Erythroblast (primary cell): ENCODE measurements at places on chromosomes 12 and 14.

GRCh38 chr12:2064071-2064507 is 11.3 kb downstream of the CACNA1C start:
- DNase-seq = no peak

DNA sequence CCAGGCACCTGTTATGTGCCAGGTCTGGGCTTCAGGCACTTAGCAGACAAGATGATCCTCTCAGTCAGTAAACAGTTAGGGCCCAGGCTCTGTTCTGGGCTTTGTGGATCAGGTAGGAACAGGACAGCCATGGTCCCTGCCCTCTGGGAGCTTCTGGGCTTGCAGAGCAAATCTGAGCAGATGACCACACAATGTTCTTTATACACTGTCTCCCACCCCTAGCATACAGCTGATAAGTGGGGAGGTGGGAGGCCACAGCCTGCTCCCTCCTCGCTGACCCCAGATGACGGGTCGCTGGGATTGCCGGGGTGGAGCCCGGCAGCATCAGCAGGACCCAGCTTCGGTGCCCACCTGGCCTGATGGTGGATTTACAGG is 53.1 kb upstream of the RIN3 start:
- no peak for DNase-seq

DNA sequence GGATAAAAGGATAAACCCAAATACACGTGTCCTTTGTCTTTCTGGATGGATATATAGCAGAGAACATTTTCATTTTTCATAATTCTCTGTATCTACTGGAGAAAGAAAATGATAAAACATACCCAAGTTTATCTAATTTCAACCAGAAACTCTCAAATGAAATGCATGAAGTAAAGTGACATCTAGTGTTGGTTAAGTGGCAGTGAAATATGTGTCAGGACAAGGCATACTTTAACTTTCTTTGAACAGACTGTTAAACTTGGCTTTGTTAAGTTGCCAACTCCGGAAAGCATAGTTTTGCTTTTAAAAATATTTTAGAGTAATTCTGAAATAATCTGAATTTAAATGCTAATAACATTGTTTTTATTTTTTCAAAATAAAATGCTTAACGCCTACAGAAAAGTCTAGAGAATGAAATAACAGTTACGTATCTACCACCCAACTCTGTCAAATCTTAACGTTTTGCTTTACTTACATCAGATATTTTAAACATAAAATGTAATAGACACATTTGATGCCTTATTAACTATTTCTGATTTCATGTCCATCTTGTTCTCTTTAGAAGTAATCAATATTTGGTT is 25.2 kb upstream of the NTN4 start:
- no peak for DNase-seq

DNA sequence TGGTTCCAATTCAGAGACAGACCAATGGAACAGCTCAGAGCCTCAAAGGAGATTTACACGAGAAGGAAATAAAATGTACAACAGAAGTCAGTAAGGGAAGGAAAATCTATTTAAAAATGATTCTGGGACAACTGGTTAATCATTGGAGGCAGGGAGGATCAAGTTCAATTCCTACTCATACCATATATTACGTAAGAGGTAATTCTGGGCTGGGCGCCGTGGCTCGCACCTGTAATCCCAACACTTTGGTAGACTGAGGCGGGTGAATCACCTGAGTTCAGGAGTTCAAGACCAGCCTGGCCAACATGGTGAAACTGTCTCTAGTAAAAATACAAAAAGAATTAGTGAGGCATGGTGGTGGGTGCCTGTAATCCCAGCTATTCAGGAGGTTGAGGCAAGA is 36.7 kb upstream of the PITPNM2 start:
- no peak for DNase-seq

GRCh38 chr12:110917467-110917866 is 2.9 kb downstream of the MYL2 start:
- DNase-seq = no peak

GRCh38 chr12:39112064-39112463 is 206.7 kb upstream of the CPNE8 start:
- no peak for DNase-seq

DNA sequence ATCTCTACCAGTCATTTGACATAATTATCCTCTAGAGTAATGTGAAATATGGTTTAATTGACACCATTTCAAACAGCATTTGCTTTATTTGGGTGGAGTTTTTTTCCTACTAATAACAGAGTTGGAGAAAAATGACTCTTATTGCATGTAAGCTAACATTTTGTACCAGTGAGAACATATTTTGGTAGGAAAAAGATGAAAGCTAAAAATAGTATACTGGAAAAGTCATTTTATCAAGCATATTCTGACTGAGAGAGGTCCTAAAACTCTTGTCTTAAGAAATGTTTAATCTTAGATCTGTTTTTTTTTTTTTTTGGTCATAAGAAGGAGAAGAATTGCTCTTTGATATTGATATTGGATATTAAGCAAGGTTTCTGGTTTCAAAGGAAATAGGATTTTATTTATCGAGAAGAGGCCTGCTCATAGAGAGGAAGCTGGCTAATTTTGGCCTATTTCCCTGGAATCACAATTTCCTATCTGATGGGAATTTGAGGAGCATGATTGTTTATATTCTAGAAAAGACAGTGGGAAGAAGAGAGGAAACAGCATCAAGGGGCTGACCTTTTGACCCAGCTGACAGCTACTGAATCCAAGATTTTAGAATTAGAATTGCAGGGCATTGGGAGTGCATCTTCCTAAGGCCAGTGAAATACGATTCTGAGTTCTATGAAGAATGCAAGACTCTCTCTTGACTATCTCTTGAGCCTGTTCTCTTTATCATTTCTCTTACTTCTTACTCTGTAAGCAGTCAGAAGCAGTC is 19.4 kb downstream of the OTOGL start:
- DNase-seq = no peak

DNA sequence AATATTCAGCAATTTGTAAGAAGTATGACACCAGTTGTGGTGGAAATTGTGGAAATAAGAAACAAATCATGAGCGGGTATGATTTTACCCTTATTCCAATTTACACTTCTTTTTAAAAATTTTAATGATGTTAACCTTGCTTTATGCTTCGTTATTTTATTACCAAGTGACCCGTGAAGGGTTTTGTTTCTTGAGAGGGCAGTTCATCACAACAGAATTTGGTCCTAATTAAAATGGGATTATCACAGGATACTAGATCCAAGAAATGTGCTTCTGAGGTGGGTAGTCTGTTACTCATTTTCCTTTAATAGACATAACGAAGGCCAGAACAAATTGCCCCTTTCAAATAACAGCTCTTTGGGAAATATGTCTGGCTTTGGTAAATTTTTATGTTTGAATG is 25.5 kb upstream of the RASSF8 start:
- no peak for DNase-seq

DNA sequence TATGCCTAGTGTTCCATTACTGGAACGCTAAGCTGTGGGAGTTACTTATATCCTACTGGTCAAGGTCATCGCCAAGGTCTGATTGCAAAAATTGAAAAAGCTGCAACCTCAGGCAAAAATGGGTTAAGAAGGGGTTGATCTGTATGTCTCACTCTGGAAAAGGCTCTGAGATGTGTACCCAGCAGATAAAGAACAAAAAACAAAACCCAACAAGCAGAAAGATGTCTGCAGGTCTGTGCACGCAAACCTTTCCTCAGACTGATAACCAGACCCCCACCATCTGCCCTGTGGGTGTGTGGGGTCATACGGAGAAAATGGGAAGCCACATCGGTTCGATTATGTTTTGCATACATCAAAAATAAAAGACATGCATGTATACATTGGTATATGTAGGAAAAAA is 56.4 kb downstream of the TESC start:
- peak; percentile 81 for DNase-seq

DNA sequence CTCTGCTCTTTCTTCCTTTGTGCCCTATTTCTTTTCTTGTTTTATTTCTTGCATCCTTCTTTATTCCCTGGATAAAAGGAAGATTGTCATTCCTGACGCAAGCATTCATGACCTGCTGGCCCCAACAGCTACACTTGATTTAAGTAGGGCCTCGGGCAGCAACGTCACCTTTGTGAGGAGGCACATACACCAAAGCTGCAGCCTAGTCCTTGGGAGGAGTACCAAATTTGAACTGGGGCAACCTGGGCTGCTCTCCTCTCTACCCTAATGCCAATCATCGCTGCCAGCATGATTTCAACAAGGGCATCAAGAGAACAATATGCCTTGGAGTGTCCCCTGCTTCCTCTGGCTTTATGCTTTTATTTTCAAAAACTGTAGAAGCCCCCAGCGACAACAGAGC is 76.4 kb downstream of the C12orf50 start:
- no peak for DNase-seq

DNA sequence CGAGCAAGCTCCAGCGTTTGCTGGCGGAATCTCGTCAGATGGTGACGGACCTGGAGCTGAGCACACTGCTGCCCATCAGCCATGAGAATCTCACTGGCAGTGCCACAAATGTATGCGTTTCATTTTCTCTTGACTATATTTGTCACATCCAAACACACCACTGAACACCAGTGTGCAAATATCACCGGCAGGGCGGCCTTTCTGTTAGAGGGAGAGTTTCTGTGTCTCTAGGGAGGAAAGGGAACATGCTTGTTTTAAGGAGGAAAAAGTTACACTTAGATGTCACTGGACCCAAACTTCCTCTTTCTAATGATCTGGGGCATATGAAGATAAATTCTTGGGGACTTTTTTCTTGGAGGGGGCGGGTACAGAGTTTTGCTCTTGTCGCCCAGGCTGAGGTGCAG is 21.9 kb upstream of the HIP1R start:
- no peak for DNase-seq

DNA sequence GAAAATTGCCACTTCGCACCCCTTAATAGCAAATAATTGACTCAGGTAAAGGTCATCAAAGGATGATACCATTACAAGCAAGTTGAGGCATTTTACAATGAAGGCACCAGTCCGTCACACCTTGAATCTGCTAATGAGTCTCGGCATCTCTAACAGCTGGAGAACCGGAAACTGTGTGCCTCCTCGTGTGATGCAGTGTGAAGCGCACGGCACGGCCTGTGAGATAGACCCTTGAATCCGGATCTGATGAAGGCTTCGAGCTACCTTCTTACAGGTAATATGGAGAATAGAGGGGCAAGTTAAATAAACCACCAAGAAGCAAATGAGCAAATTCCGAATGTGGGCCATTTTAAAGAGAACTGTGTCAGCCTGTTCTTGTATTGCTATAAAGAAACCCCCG is 19.8 kb upstream of the TUBA1A start:
- no peak for DNase-seq
